Activated T-helper 1 cell treated with Interleukin-2 at 50 U/mL for 16 hours (primary cell): ENCODE measurements at places on chromosomes 2 and 18.

- no peak for DNase-seq
These were observed 60.4 kb upstream of the SEC11C start for GRCh38 chr18:59079264-59079663.

GRCh38 chr2:88216641-88217040 lies 46.5 kb downstream of the THNSL2 start:
- no peak for DNase-seq

DNA sequence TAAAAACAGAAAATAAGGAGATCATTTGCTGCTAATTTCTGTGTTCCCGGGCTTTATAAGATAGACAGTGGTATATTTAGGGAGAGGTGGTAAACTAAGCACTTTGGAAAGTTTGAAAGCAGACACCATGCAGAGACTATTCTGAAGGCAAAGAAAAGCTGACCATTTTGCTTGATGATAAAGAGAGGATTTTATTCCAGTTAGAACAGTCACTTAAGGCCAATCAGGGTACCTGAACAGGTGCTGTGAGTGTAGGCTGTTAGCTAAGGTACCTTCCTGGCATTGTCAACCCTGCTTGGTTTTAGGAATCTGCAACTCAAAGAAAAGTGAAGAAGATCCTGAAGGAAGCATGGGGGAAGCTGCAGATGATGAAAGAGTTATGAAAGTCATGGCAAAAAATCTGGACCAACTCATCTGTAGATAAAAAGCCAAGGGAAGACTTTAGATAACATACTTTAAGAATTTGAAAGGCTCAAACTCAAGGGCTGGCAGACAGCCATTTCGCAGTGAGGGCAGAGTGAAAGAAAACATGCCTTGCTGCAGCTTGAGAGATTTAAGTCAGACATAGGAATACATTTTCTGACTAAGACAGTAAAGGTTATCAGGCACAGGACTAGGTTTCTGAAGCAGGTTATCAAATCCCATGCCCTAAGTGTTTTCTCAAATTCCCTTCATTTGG lies 80.1 kb upstream of the ARL5A start:
- DNase-seq, result no peak

DNA sequence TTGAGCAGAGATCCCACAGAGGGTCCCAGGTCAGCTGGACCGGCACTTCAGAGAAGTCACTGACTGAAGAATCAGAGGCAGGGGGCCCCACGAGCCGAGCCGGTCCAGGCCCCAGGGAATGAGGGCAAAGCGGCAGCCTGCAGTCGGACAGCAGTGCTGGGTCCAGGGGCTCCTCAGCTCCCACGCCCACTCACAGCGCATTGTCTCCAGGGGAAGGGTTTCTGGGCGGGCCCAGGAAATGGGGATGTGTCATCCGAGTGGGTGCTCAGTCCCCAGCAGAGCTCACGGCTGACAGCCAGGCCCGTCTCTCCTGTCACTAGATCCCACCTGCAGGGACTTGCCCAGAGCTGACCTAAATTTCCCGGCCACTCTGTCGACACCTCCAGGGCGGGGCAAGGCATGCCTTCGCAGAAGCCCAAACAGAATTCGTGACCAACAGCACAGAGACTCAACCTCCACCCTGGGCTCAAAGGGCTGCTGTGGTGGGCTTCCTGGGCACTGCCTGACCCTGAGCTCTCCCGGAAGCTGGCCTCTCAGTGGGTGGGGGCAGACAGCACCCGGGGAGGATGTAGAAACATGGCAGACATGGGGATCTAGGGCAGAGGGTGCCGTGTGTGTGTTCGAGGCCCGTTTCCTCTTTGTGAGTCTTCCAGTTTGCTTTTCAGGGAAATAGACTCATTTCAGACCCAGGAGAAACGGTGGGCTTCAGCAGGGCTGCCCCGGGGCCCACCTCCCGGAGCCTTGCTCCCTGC lies 42.1 kb upstream of the TAF1B start:
- DNase-seq, result peak; percentile 19

- no peak for DNase-seq
These were observed 76.5 kb downstream of the HNRNPLL start for GRCh38 chr2:38526195-38526594.

GRCh38 chr2:10462178-10463083 lies 14.3 kb upstream of the ODC1 start:
- no peak for DNase-seq

GRCh38 chr2:97913846-97914245 lies 81.9 kb downstream of the TMEM131 start:
- DNase-seq, result no peak

- no peak for DNase-seq
These were observed 4.0 kb upstream of the ALLC start for GRCh38 chr2:3654011-3654410.

DNA sequence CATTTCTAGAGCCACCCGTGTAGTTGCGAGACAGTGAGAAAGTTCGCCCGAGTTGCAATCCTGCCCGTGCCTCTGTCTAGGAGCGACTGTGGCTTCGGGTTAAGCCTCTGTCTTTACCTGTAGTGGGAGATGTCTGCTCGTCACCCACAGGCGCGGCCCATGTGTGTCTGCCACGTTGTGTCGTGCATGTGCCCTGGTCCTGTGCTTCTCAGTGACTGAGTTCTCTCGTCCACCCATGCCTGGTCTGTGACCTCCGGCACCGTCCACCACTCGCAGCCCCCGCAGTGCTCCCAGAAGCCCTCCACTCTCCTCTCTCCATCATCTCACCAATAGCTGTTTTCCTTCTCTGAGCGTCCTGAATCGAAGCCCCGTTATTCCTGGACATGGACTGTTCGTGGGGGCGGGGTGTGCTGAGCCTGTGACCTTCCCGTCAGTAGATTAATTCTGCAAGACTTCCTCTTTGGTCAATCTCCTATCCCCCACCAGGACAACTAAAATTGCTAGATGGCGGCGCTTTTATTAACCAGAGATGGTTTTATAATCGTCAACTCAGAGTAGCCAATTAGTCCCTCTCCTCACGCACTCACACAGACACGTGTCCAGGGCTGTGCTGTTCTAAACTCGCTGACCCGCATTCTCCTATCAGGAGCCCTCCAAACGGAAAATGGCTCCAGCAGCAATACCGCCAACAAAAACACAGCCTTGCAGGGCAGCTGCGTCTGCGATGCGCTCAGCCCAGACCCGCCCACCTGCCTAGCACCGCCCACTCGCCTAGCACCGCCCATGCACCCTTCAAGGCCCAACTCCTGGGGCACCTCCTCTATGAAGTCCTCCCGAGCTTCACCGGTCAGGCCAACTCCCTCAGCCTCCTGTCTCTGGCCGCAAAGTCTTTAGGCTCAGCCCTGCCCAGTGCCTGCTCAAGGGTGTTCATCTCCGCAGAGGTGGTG lies 119.4 kb downstream of the TWIST2 start:
- no peak for DNase-seq

DNA sequence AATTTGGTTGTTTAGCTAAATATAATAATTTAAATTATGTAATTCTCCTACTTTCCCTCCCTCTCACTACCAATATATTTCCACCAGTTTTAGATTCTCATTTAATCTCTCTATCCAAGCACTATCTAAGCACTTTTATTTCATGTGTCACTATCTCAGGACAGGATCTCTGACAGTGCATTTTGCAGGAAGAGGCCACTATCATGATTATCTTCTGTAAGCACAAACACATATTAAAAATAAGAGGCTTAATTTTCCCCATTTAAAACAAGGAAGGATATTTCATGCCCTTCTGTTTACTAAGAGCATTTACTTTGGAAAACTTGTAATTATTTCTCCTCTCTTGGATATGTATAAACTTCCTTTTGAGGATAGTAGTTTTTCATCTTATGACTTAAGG lies 726.2 kb upstream of the ZNF804A start:
- no peak for DNase-seq

- no peak for DNase-seq
These were observed 131.4 kb downstream of the STRN start for GRCh38 chr2:36834731-36835524.

DNA sequence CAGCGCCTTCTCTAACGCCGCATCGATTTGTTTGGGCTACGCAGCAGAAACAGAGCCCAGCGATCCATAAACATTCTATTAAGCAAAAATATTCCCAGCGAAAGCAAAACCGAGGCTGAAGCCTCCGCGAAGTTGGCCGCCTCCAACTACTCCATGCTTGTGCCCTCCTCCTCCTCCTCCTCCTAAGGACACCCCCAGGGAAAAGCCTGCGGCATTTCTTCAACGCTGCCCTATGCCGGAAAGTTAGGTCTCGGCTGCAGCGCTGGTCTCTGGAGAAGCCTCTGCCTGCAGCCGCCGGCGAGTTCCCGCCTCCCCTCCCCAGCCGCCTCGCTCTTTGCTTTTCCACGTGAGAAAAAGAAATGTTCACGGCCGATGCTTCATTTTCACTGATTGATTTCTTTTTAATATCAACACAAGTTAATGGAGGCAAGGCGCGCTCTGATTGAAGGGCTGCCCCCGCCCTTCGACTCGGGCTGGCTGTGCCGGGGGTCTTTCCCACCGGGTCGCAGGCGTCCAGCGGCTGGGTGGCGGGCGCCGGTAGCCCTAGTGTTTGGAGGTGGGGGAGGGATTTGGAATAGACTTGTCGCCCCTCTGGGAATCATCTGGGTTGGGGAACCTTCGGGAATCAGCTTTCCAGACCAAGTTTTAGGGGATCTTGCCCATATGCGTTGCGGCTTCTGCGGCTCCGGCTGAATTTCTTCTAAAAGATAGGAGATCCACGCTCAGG lies 3.9 kb downstream of the NRP2 start:
- no peak for DNase-seq
